DMS153 (cell line): ENCODE measurements at places on chromosomes 11 and 22.

DNA sequence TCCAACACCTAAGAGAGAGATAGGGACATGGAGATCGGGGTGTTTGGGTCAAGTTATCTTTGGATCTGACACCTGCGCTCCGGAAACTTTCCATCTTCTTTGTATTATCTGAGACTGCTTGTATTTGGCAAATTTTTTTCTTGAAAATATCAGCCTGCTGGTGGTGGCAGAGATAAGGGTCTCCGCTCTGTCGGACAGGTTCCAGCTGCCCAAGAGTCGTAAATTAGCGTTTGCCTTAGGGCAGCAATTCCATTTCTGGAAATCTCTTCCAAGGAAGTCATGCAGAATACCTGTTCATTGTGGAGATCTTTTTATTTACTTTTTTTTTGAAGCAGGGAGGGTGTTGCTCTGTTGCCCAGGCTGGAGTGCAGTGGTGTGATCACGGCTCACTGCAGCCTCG lies 19.5 kb upstream of the CSNK1E start:
- no peak for DNase-seq

GRCh38 chr11:72776844-72777754 lies 16.7 kb downstream of the STARD10 start:
- no peak for DNase-seq

DNA sequence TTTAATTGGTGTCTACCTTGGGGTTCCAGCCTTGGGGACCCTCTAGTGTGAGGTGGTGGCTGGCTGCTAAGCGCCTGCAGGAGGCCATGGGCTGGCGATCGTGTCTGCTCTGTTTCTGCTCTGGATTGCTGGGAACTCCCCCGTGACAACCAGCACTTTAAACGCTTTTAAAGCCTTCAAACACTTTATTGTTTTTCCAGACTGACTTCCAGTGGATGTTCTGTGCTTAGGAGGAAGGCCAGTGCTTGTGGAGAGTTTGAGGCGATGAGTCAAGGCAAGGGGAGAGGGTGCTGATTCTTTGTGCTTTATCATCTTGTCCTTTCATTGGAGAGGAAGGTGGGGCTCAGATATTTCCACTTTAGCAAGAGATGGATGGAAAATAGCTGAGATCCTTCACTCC lies 81.6 kb downstream of the FLI1 start:
- no peak for DNase-seq

DNA sequence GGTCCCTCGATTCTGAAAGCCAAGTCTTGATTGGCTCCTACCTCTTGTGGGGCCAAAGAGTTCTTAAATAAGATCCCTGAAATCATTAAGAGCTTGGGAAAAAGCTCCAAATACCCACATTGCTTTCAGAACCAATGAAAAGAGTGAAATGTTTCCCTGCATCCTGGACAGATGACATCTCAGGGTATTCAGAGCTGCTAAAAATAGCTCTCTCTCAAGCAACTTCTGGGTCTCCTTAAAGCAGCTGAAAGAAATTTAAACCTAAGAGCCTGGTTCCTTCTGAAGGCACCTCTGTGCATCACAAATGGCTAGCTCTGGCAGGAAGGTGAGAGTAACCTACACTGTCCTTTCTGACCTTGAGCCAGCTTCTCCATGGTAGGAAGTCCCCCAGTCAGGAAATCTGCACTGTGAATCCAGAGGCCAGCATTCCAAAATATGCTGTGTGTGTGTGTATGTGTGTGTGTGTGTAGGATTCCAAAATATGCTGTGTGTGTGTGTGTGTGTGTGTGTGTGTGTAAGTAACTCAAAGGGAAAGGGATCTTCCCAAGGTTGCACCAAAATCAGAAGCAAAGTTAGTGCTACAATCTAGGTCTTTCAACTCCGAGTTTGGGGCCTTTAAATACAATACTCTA lies 50.1 kb downstream of the RELT start:
- no peak for DNase-seq

DNA sequence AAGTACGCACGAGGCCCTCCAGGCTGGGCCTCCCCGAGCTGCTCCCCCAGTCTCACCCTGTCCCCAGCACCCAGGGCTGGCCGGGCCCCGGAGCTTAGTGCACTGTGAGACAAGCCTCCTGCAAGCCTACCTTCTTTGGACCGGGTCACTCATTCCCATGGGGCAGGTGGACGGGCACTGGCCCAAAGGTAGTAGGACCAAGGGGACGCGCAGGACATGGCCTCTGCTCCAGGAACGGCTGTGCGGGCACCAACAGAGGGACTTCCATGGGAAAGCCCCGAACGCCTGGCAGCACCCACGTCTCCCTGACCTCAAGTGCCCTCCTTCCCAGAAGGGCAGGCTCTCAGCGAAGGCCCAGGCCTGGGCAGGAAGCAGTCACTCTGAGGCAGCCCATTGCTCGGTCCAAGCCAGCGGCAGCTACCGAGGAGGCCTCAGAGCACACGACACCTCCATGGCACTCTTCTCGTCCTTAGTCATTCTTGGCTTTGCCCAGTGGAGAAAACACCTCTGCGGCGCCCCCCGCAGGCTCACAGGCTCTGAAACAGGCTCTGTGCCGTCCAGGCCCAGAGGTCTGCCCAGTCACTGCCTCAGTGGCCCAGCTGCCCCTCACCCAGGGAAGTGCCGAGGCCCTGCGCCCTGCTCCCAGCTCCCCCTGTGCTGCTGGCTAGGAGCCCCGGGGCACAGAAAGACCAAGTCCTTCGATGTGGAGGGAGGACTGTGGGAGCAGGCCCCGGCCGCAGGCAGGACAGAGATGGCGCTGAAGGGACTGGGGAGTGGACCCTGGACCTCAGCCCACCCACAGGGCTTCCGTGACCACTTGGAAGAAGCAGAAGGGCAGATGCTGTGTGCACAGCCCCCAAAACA lies 3.8 kb downstream of the MOB2 start:
- DNase-seq = no peak

GRCh38 chr11:129951201-129951865 lies 51.3 kb downstream of the PRDM10 start:
- no peak for DNase-seq

DNA sequence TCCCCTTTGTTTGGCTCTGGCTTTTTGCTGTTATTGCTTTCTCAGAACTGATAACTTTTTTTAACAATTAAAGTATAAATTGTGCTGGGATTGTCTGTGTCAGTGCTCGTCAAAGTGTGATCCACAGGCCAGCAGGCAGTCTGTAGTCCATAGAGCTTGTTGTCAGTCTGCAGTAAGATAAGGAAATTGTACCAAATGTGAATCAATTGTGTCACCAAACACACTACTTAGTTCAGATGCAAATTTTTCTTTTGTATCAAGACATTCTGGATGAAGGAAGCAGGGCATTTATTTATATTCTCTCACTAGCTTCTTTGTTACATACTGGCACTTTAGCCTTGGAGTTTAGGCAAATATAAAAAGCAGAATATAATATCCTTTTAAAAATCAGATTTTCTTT lies 121.0 kb downstream of the WNT11 start:
- no peak for DNase-seq

- DNase-seq = no peak
Measured at GRCh38 chr11:5807580-5807979, 1.1 kb upstream of the OR52N2 start.

DNA sequence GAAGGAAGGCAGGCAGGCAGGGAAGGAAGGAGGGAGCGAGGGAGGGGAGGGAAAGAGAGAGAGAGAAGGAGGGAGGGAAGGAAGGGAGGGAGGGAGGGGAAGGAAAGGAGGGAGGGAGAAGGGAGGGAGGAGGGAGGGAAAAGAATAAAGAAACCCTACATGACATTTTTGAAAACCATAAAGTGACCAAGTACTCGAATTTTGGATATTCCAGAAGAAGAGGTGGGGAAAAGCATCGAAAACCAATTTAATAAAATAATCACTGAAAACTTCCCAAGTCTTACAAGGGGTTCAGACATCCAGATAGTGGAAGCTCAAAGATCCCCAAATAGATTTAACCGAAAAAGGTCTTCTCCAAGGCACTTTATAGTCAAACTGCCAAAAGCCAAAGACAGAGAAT lies 11.7 kb downstream of the GDPD4 start:
- DNase-seq = no peak

- no peak for DNase-seq
Measured at GRCh38 chr22:40361100-40361499, 9.3 kb upstream of the SGSM3 start.

DNA sequence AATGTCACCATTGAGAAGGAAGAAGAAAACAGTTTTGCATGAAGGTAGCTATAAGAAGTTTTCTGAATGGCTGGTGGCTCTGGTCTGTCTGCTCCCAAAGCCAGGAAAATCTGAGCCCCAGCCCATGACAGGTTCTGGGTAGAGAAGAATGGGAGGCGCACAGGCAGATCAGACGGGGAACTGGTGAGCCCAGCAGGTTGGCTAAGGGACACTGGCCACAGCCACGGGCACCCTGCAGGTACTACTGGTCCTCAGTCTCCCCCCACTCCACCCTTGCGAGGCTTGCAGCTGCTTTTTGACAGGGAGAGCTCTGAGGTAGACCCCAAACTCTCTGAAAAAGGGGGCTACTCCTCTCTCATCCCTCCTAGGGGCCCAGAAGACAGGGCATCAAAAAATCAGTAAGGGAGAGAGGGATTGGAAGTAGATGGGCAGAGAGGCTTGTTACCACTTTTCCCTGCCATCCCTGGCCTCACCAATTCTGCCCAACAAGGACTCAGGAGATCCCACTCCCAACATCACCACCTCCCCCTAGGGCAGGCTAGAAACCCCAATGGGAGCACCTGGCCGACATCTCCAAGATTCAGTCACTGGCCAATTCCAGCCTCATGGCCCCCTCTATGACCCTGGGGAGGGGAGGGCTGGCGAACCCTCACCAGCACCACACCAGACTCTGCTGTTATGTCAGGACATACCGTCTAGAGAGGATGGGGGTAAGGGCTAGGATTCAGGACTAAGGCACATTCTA lies 17.4 kb downstream of the SCN4B start:
- DNase-seq = no peak

DNA sequence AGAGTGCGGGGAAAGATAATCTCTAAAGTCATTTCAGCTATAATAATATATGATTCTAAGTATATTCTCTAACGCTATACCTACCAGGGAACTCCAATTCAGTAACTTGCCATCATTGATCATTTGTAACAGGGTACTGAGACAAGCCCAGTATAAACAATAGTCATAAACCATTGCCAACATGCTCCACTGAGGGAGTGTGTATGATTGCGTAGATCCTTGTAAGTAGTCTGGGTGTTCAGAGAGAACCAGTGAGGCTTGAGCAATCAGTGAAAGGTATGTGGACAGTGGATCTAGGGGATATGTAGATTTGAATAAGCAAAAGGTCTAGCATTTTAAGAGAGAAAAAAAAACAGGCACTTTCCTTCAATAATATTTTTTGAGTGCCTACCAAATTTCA lies 1326.0 kb downstream of the LRRC4C start:
- DNase-seq = no peak

GRCh38 chr11:11036848-11037732 lies 179.2 kb upstream of the ZBED5 start:
- DNase-seq = peak; percentile 76

DNA sequence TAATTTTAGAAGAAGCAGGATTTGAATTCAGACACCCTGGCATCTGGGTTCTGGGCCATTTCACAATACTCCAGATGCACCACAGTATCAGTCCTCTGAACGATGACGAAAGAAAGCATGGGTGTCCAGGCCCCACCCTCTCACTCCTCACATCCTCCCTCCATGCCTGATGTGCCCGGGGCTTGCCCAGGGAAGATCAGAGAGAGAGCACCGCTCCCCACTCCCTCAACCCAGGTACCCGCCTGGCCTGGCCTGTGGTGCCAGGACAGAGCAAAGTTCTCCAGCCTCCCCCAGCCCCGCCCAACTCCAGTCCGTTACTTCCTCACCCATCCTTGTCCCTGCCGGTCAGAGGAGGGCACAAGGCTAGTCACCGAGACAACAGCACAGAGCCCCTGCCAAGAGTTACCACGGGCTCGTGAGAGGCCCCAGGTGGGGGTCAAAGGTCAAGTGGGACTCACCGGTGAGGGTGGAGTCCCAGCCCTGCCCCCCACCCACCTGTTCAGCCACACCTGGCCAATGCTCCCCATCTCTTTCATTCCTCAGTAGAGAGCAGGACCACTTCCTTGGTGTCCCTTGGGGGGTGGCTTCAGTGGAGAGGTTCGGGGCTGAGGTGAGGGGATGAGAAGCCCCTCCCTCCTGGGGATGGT lies 8.1 kb downstream of the BCL9L start:
- DNase-seq = no peak

GRCh38 chr11:14079011-14079410 lies 116.5 kb downstream of the SPON1 start:
- DNase-seq = no peak

- DNase-seq = no peak
Measured at GRCh38 chr22:23613193-23613972, 18.7 kb downstream of the DRICH1 start.

GRCh38 chr11:614623-615503 lies 887 bp downstream of the IRF7 start:
- no peak for DNase-seq

GRCh38 chr11:17991783-17992433 lies 20.9 kb downstream of the SERGEF start:
- DNase-seq = peak; percentile 16

DNA sequence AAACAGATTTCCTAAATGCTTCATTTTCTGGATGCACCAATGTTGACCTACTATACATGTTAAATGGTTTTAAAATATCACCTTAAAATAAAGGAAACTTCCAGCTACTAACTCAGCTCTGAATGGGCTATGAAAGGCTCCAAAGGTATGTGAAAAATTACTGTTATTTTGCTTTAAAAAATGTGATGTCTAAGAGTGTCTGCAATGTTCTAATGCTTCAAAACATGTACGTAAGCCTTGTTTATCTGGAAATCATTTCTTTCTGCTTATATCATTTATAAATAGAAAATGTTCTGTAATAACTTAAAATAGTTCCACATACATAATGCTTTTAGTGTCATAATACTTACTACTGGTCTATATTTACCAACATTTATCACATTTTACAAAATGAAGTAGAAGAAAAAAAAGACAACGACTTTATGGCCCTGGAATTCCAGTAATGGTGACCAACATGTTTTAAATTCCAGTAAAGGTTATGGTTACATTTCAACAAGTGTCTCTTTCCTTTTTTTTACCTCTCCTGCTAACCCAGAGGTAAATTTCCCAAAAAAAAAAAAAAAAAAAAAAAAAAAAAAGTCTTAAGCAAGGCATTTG lies 2.5 kb downstream of the BDNF start:
- no peak for DNase-seq

DNA sequence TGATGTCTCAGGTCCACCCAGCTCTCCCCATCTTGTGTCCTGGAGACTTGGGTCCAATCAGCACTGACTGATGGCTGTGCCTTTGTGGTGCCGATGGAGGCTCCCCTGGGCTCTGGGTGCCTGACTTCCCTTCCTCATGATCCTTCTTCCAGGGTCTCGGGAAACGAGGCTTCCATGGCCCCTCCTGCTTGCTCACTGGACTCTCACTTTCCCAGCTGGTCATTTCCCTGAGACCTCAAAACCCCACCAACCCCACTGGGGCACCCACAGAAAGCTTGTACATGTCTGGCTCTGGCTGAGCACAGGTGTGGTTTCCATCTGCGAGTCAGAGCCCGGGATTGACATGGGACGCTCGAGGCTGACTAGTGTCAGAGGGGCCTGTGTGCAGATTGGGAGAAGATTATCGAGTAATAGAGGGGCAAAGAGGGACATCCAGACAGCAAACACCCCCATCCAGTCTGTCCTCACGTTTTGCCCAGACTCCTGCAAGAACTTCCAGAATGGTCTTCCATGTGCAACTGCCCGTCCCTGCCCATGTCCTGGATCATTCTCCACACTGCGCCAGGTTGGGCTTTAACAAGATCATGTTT lies 15.1 kb downstream of the APOL1 start:
- no peak for DNase-seq
